ENCODE measurements at places on chromosomes 4 and X.

- DNase-seq: no peak
Measured at GRCh38 chr4:102339018-102339417, 6.3 kb downstream of the SLC39A8 start.

- no peak for DNase-seq
Measured at GRCh38 chr4:1751155-1751918, 30.0 kb downstream of the TACC3 start.

DNA sequence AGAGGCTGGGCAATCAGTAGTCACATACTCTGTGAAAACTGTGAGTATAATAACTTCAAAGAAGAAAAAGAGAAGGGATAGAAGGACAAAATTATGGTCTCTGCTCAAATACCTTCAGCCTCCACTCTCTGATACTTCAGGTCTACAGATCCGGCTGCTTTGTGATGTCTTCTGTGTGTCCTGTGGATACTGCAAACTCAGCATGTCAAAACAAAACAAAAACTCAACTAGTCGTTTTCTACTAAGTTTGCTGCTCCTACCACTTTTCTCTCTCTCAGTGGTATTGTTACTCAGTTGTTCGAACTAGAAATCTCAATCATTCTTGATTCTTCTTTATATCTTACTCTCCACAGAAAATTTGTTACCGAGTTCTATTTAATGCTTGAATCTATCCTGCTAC is 202.4 kb upstream of the ANK2 start:
- DNase-seq: no peak

- DNase-seq: no peak
Measured at GRCh38 chr4:79597266-79597665, 189.2 kb upstream of the GK2 start.

- DNase-seq: no peak
Measured at GRCh38 chr4:151687021-151687640, 73.7 kb downstream of the GATB start.

- no peak for DNase-seq
Measured at GRCh38 chr4:70712604-70713452, 8.9 kb upstream of the RUFY3 start.

- DNase-seq: no peak
Measured at GRCh38 chrX:137043736-137044135, 9.9 kb upstream of the GPR101 start.

DNA sequence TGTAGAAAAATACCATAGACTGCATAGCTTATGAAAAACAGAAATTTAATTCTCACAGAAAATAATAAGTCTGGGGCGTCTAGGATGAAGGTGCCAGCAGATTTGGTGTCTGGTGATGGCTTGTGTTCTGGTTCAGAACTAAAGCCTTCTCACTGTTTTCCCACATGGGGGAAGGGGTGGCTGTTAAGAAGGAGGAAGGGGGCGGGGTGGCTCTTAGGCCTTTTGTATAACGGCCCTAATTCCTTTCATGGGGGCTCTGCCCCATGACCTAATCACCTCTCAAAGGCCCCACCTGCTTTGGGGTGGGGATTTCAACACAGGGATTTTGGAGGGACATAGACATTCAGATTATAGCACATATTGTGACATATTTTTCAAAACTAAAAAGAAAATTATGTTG is 173.2 kb upstream of the TECRL start:
- DNase-seq: no peak

DNA sequence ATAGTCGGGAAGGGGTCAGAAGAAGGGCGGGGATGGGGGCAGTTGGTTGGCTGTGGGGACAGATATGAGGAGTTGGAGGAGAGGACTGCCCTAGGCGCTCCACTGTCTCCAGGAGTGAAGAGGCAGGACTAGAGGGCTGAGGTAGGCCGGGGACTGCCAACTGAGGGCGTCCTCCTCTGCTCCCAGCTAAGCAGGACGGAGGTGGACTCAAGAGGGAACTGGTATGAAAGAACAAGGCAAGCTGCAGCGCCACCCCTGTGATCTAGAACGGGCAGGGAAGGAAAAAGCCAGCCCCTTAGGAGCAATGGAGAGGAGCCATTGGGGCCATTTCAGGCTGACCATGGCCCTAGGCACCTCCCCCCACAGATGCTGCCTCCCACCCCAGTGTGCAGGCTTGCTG is 14.0 kb downstream of the BEND2 start:
- no peak for DNase-seq

- DNase-seq: no peak
Measured at GRCh38 chrX:2500091-2500802, 529 bp downstream of the DHRSX start.

DNA sequence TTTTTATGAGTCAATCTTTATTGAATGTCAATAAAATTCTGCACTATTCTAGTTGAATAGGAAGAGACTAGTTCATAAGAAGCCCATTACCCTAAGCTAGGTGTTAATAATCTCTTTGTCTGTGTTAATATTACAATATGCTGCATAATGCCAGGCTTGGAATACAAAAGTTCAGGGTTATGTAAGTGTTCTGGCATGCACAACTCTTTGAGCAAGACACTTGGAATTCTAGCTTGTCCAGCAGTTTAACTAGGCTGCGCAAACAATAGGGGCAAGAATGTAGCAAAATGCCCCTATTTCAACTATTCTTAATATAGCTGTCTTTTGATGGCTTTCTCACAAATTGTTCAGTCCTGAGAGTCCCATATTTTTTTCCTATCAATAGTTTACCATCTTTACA is 31.3 kb upstream of the ETNPPL start:
- DNase-seq: no peak

- no peak for DNase-seq
Measured at GRCh38 chrX:129701624-129702069, 37.1 kb upstream of the XPNPEP2 start.

- DNase-seq: no peak
Measured at GRCh38 chr4:137601934-137602333, 69.6 kb upstream of the PCDH18 start.

DNA sequence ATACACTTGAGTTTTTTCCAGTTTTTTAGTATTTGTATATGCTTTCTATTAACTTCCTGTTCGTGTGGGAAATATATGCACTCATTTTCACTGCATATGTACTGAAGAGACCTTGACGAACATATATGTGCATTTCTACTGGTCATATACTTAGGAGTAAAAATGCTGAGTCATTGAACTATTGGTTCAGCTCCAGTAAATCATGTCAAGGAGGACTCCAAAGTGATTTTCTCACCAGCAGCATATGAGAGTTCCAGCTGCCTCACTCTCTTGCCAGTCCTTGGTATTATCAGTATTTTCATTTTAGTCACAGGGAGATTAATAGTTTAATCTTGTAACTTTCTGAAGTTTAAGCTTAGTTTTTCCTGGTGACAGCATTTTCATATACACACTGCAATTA is 2750.2 kb downstream of the ARAP2 start:
- peak; percentile 0 for DNase-seq

- no peak for DNase-seq
Measured at GRCh38 chrX:18721683-18722499, 14.4 kb downstream of the PPEF1 start.

GRCh38 chrX:128769495-128769894 is 717.3 kb upstream of the ACTRT1 start:
- no peak for DNase-seq

DNA sequence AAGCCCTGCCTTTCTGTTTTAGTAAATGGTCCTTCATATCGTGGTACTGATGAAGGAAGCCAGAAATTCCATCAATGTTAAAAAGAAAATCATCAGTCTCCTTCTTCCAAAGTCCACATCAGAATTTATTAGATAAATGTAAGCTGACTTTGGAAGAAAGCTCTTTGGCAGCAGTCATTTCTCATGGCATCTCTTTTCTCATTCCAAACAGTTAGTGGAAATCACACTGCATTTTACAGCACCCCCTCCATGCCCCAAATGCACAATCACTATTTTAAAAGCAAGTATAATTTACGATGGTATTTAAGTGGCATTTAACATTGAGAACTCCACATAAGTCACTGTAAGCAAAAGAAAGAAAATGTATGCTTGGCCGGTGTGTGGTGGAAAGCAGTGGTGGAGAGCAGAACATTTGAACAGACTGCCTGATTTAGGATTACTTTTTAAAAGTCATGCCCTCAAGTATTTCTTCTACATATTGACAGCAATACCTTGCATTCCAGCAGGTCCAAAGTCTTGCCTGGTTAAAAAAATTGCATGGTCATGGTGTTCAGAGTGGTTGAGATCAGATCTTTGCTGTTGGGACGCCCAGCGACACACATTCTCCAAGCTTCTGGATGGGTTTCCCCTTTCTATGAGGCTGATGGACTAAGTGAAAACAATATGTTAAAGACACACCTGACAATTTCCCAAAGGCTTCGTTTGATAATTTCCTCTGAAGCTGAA is 248.6 kb downstream of the ADAMTS3 start:
- no peak for DNase-seq

DNA sequence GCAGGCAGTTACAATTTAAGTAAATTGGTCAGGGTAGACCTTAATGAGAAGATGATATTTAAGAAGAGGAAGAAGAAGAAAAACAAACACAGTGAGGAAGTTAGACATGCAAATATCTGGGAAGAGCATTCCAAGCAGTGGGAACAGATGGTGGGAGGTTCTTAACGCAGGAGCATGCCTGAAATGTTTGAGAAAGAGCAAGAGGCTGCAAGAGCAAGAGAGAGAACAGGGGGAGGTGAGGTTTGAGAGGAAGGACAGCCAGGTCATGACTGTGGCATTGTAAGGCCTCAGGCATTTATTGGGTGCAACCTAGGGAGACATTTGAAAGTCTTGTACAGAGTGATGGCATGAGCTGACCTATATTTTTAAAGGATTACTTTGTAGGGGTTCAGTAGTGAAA is 136.0 kb downstream of the UGT8 start:
- no peak for DNase-seq

GRCh38 chrX:74514384-74514783 is 93.1 kb downstream of the SLC16A2 start:
- no peak for DNase-seq

DNA sequence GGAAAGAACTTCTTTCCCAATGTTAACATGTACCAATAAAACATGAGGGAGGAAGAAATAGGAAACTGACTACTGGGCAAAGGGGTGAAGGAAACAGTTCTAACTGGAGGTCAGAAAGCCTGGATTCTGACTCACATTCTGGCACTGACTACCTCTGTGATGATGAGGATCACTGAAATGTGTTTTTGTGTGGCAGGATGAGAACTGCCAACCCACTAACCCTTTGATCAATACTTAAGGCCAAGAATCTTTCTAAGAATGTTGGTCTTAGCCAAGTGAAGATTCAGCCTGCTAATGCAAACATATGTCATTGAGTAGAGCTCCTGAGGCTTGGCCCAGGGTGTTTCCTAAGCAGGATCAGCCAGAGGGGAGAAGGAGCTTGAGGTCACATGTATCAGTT is 4.6 kb downstream of the ALAS2 start:
- DNase-seq: no peak

DNA sequence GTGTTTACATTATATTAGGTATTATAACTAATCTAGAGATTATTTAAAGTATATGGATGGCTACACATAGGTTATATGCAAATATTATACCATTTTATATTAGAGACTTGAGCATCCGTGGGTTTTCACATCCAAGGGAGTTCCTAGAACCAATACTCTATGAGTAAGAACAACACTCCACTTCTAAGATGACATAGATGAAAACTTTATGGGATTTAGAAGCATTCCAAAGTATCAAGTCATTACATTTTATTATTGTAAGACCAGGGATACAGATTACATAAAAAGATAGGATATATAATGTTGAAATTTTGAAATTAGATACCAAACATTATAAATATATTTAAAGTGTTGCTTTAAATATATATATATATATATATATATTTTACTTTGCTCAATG is 207.0 kb downstream of the NAP1L3 start:
- no peak for DNase-seq

GRCh38 chr4:20760053-20760452 is 59.8 kb downstream of the PACRGL start:
- DNase-seq: no peak

DNA sequence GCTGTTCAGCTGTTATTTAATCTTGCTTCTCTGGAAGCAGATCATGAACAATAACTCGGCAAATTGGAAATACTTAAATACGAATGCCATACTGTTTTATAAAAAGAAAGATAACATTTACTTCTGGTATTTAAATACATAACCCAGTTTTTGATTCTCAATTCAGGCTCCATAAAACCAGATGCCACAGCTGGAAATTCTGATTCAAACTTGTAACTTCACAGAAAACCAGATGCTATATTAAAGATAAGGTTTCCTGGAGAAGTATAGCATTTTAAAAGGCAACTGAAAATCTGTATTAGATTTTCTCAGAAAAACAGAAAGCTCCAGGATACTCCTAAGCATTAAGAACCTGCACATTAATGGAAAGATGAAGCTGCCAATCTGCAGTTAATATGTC is 40.2 kb downstream of the STX18 start:
- DNase-seq: no peak

DNA sequence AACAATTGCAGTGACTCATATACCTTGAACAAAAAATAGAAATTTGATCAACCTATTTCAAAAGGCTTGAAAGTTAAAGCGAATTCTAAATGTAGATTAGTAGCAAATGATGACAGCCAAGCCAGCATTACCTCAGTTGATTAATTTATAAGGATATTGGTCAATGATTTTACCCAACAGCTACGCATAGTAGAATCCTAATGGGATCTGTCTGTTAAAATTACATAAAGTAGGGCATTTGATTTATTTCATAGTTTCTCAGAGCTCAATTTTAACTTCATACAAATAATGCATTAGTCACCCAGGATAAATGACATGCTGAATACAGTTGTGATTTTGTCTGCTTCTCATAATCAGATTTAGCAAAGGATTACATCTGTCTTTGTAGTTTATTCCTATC is 12.0 kb downstream of the AFF2 start:
- DNase-seq: no peak

DNA sequence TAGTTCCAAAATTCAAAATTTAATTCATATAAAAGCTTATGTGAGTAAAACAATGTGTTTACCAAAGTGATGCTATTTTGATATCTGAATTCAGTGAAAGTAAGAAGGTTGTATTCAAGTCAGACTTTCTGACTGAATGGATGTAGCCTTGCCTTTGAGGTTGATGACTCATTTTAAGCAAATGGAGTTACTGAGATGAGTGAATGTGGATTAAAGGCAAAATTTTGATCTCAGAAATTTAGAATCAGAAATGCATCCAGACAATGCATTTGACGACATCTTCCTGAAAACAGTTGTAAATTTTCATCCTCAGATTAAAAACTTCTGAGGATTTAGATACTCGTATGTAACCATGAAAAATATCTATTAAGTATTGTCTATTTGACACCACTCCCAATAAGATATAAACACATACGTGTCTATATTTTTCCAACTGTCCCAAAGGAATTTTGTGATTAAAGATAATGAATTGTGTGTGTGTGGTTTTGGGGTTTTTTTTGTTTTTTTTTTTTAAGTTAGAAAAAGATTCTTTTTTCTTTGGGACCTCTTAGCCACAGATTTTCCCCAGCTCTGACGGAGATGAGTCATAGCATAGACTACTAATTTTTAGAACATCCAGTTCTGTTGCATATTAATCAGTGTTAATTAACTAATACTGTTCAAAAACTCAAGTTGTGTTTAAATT is 34.4 kb downstream of the NFKB1 start:
- DNase-seq: no peak

GRCh38 chr4:141763374-141763773 is 127.0 kb downstream of the IL15 start:
- no peak for DNase-seq

GRCh38 chr4:142463206-142463605 is 382.9 kb downstream of the INPP4B start:
- no peak for DNase-seq

GRCh38 chrX:6778544-6779503 is 243.9 kb upstream of the VCX3A start:
- DNase-seq: no peak

- no peak for DNase-seq
Measured at GRCh38 chrX:9759337-9759736, 6.3 kb downstream of the GPR143 start.

Measured in SHP77 treated with DMSO at 0.1 percent for 48 hours (cell line).